ENCODE measurements at places on chromosomes 3 and 15.

- DNase-seq: no peak
Measured at GRCh38 chr3:156233876-156234275, 113.5 kb downstream of the KCNAB1 start.

- no peak for DNase-seq
Measured at GRCh38 chr15:69562564-69562963, 109.9 kb downstream of the RPLP1 start.

GRCh38 chr15:62985768-62986167, 56.8 kb upstream of the TPM1 start:
- DNase-seq: no peak

GRCh38 chr15:66622591-66623022, 56.8 kb upstream of the LCTL start:
- no peak for DNase-seq

- DNase-seq: no peak
Measured at GRCh38 chr3:17740721-17741141, 1.7 kb downstream of the TBC1D5 start.

DNA sequence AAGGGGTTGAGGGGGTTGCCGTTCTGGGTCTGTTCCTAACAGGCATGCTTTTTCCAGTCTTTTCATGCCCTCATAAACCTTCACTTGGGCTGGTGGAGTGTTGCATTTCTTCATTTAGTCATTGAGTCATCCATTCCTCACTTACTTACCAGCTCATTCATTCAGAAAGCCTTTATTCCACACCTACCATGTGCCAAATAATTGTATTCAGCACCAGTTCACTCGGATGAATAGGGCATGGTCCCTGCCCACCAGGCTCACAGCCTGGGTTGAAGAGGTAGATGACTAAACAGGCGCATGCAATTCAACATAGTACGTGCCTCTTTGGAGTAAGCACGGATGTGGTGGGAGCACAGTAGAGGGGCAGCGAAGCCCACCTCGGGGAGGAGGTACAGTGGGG, 35.1 kb upstream of the THSD4 start:
- no peak for DNase-seq

Data from CD4-positive, alpha-beta T cell treated with Interferon alpha-2 for 1 hour (primary cell).